H9 (cell line): ENCODE measurements at places on chromosomes 5 and 9. TPM values are rescaled to one million over a fixed set of nuclear protein-coding genes. Genes with fewer than 3 reads are reported as not detected.

DNA sequence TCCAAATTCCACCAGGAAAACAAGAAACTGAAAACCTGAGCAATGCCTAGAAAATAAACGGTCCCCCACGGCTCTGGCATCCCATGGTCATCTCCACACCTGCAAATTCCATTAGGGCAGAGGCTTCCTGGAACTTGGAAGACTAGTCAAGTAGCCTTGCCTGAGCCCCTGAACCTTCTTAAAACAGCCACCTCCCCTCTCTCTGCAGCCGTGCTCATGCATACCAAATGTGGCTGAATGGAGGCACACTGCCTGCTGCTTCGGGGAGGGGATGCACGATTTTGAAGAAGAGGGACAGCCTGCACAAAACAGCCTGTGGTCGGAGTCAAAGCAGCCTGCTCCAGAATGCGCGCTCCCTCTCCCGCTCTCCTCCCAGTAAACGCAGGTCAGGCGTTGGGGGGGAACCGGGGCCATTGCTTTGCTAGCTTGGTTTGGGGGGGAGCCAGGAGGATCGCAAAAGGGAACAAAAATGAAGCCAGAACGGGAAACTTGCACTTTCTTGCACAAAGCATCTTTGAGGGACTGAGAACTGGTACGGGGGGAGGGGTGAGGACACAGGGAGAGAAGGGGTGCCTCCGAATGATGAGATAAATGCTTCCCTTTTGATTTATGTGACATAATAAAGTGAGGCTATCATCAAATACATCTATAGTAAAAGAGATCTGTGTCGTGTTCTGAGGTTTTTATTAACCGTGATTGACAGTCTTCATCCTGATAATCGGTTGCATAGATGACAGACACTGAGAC, at the start of gene TRPM3:
Gene TRPM3 (minus strand): TSS at position 347 of the 747 bp plus-strand sequence. CDS start 267 bp downstream, at position 80.
- DNase-seq = peak; percentile 71

DNAJC18 gene
- 25.4 and 26.5 TPM in 2 replicates for total RNA-seq

OR1J2 gene
- not detected in 2 replicates for total RNA-seq

GRCh38 chr5:671459-672328, 21.5 kb downstream of the TPPP start:
- peak; percentile 82 for DNase-seq

STKLD1 gene
- total RNA-seq = 0.57 TPM in 1 of 2 replicates, not detected in the other

- peak; percentile 28 for DNase-seq
Observed at GRCh38 chr9:137273611-137274320, 3.8 kb upstream of the TOR4A start.

DNA sequence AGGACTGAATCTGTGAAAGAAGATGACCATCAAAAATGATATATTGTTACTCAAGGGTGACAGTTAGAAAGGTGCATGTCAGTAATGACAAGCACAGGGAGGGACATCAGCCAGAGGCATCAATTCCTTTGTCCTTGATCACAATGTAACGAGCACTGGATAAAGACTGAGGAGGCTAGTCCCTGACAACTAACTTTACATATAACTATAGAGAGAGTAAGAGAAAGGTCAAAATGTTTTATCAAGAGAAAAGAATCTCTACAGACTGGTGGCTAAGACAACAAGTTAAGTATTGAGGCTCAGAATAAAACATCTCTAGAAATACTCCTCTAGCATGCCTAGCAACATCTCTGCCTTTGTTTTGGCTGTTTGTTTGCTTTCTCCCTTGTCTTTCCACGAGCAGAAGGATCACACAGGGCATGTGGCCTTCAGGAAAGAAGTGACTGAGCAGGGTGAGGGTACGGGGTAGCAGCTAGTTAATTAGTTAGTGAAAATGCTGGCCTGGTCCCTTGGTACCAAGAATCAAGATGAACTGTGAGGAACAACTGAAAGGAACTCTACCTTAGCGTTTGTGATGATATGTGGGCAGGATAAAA, 724.1 kb upstream of the MEF2C start:
- no peak for DNase-seq

DNA sequence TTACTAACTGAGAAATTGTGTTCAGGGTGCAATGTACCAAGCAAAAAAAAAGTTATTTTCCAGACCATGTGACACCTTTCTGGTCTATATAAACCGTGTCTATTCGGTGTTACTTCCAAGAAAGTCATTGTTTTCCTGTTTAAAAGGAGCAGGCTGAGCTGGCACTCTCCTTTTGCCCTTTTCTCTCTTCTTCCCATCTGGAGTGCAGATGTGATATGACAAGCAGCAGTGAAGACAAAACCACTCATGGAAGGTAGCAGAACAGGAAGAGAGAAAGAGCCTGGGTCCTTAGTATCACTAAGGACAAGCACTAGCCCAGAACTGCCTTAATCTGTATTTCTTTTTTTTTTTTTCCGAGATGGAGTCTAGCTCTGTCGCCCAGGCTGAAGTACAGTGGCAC, 25.6 kb downstream of the LYRM7 start:
- no peak for DNase-seq

GRCh38 chr5:142166754-142167153, 58.2 kb downstream of the NDFIP1 start:
- DNase-seq = no peak

DNA sequence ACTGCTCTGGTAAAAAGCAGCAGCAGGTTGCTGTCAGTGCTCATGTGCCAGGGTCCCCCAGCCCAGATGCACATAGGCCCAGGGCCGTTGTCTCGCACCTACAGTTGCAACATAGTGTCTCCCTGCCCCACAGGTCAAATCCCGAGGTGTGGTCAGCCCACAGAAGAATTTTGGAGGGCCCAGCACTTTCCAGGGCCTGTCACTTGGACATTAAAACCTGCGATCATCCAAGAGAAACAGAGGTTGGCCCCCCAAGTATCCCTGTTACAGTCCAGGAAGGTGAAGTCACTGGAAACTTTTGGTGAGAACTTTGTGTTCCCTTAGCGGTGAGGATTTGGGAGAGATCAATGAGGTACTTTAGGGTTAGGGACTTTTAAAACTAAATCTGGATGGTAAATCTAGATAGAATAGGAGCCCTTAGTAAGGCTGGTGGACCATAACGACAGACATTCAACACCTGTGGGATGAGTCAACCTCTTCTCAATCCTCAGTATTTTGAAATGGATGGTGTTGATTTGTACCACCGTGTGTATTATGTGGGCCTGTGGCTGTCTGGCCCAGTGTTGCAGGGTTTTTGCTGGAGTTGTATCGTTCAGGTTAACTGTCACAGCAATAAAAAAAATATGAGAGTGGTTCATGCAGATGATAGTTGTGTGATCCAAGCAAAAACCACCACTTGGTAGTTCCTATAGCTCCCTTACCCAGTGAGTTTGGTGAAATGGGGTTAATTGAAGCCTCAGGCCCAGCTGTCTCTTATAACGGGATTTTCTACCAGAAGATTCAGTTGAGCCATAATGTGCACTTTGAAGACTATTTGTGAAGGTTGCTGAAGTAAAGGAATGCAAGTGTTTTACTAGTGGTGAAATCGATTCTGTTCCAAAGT, 19.2 kb downstream of the OR2S2 start:
- DNase-seq = no peak

- DNase-seq = no peak
Observed at GRCh38 chr9:100430286-100430940, 3.5 kb downstream of the MSANTD3 start.

ACOT12 gene
- not detected in 2 replicates for total RNA-seq

KIF2A gene
- 85.6 and 86.1 TPM in 2 replicates for total RNA-seq

DNA sequence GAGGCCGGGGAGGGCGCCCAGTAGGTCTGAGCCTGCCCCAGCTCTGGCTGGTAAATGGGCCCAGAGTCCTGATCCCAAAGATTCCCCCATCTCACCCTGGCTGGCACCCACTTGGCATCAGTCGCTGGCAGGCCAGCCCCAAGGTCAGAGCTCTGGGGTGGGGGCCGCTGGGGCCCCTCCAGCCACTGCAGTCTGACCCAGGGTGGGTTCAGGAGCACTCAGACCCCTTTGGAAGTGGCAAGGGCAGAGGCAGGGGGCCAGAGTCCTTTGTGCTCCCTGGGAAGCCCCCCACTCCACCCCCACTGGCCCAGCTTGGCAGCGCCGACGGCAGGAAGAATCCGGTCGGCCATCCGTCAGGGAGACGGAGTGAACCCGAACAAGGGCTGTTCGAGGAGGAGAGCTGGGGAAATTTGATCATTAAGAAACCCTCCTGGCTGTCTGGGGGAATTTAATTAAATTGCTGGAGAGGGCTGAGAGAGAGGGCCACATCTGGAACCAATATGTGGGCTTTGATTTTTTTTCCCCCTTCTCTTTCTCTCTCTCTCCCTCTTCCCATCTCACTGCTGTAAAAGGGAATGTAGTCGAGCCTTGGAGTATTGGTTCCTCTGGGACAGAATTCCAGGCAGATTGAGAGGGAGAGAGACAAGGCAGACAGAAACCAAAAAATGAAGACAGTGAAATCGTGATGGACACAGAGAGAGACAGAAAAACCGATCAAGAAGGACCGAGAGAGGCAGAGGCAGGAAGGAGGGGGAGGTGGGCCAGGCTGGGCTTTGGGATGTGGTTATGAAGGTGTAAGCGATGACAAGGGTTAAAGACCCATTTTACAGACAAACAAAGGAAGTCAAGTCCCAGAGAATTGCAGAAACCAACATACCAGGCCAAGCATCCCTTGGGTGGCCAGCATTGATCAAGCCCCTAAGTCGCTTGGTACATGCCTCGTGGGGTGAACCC, 8.1 kb upstream of the ASB6 start:
- no peak for DNase-seq

PCDHB10 gene
- total RNA-seq = 1.5 and 1.6 TPM in 2 replicates

DNA sequence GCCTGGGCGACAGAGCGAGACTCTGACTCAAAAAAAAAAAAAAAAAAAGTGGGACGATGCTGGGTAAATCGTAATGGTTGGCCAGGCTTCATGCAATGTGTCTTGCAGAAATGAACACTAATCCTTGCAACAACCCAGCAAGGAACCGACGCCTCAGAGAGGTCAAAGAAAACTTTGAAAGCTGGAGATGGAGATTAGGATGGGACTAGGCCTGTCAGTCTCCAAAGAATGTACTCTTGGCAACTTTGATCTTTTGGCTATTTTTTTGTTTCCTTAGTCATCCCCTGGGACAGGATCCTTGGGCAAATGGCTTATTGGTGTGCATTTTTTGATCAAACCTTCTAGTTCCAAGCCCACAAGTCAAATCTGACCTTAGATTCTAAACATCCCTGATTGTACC, 10.6 kb upstream of the PWWP2A start:
- no peak for DNase-seq
